NCI-H187 treated with DMSO at 0.1 percent for 48 hours (cell line): ENCODE measurements at places on chromosomes 16 and 17.

- no peak for DNase-seq
Observed at GRCh38 chr17:39667945-39668924, at the start of gene PNMT. Gene PNMT, plus strand, starts transcription at chr17:39668453. Its CDS starts 23 bp downstream, at chr17:39668476.

DNA sequence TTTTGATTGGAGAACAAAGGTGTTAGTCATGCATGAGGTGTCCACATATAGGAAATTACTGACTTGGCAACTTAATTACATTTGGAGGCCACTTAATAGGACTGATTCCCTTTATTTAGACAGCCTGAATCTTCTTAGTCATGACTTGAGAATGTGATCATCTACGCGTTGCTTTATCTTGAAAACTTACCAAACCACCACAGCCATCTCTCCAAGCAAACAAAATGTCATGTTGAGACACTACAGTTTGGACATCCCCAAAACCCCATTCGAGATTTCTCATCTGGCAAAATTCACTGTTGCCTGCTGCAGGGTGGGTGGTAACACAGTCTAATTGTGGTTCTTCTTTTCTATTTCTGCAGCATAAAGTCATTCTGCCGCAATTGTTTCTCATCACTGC, 176.5 kb upstream of the CDH5 start:
- no peak for DNase-seq

- DNase-seq, result no peak
Observed at GRCh38 chr17:4969551-4970173, 2.0 kb upstream of the SPAG7 start.

GRCh38 chr17:6480303-6480675, 36.0 kb downstream of the PIMREG start:
- DNase-seq, result no peak

DNA sequence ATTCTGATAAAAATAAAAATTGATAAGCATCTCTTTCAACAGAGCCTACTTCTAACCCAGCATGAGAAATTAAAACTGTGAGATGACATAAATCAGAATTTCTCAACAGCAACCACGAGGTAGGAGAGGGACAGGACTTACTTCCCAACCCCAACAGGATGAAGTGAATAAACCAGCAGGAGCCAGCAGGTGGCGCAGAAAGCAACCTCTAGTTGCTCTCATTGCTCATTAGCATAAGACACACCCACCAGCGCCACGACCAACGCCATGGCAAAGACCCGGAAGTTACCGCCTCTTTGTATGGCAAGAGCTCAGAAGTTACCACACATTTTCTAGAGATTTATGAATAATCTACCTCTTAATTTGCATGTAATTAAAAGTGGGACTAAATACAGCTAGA, 189.4 kb upstream of the CDH8 start:
- no peak for DNase-seq

DNA sequence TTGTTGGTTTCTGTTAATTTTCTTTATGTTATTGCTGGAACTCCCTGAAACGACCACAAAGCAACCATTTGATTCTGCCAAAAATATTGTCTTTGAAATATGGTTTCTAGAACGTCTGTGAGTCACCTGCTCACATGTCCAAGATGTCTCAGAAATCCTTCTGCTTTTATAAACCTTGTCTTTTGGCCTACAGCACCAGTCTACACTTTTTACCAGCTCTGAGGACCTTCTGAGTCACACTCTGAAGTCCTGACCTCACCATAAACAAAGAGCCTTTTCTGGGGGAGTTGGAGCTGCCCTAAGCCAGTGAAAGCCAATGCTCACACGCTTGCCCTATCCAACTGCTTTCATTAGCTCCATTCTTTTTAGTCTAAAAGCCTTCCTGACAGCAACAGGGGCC, 55.5 kb downstream of the GRIN2A start:
- DNase-seq, result no peak
